ENCODE measurements at places on chromosomes 2 and 18.

GRCh38 chr2:233131936-233132720 is 72.0 kb downstream of the INPP5D start:
- no peak for DNase-seq

DNA sequence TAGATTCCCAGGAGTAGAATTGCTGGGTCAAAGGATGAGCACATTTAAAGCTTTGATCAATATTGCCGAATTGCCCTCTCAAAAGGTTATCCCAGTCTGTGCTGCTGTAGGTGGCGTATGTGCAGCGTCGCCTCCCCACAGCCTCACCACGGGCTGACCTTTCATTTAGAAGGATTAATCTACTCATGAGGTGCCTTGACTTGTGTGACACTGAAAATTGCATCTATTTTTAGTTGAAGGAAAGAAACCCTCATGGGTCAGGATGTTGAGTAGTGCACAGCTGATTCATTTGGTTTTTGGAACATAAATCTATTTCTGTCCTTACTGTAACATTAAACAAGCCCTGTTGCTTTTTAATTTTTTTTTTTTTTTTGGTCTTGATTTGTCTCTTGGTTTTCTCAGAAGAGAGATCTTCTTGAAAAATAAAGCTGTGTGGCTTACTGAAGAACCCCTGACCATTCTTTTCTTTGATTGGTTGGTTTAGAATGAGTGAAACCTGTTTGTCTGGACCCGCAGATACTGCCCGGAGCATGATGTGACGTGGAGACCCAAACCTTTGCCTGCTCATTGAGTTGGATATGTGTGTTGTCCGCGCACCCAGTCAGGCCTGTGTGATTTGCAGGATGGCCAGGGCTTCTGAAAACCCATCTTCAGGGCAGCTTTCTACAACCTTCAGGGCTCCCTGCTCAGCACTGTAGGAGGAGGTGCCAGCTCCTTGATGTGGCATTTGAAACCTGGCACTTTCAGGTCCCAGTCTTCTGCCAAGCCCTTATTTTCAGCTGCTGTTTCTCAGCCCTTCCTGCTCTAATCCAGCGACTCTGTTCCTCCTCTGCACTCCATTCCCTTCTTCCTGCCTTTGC is 61.0 kb downstream of the LPIN1 start:
- DNase-seq = no peak

DNA sequence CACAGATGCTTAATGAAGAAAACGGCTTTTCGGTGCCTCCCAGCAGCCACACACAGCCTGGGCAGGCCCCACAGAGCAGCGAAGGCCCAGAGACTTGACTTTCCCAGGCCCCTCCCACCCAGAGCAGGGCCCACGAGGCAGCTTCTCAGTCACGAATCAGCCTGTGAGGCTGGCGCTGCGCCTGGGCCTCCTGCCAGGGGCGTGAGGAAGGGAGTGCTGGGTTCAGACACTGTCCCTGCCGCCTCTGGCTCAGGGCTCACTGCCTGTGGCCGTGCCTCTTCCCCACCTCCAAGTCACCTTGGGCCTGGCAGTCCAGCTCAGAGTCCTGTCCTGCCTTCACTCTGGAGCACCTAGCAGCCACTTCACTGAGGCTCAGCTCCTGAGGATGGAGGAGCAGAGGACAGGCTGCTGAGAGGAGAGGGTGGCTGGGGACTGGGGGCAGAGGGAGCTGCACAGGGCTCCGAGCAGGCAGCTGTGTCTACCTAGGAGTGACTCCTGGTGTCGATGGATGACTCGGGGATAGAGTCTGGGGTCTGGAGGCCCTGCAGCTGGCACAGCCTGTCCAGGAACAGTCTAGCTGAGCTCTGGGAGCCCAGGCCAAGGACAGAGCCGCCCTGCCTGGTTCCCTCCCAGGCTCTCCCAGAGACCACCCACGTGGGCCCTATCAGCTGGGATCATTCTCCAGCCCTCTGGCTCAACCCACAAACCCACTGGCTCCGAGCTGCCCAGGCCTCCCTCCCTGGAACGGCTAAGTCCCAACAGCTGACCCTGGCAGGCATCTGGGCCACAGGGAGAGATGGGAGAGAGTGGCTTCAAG is 36.4 kb upstream of the FOSL2 start:
- peak; percentile 87 for DNase-seq

GRCh38 chr2:229749779-229750178 is 35.4 kb upstream of the DNER start:
- DNase-seq = peak; percentile 44

GRCh38 chr2:60853531-60853930 is 27.8 kb upstream of the REL start:
- peak; percentile 85 for DNase-seq

- peak; percentile 23 for DNase-seq
Observed at GRCh38 chr2:15748736-15749323, 157.2 kb downstream of the DDX1 start.

DNA sequence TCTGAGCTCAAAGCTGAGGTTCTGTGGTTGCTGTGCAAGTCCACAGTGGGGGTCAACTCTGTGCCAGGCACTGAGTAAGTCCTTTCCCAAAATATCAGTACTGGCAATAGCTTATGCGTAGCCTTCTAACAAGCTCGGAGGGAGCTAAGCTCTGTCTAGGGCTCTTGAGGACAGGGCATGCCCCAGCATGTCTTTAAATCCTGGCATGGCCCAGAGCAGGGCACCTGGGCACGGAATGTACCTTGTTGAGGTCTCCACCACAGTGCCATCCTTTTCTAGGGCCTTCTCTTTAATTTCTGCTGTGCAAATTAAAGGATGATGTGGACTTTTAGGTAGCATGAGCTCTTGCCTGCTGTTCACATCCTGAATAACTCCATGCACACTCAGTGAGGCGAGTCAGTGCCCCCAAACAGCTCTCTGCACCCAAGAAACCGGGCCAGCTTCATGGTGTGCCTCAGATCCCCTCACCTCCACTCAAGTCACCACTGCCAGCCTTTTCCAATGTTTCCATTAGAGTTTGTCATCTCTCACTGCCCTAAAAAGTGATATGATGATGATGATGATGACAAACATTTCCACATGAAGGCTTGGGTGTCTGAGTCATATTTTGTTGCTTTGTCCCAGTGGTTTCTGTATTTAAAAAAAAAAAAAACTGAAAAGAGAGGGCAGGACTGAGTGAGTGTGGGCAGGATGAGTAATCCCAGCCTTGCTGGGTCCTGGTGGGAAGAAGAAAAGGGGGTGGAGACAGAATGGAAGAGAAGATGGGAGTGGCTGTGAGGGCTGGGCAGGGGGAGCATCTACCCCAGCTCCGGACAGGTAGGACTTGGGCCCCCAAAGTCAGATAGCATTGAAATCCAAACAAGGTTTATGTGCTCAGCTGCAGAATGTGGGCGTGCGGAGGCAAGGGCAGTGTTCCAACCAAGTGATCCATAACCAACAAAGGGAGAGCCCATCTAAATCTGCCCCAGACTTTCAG is 78.9 kb downstream of the ZBTB7C start:
- DNase-seq = peak; percentile 84

- no peak for DNase-seq
Observed at GRCh38 chr18:70452501-70452900, 163.7 kb downstream of the SOCS6 start.

- DNase-seq = no peak
Observed at GRCh38 chr2:237453671-237454070, 33.4 kb upstream of the MLPH start.

DNA sequence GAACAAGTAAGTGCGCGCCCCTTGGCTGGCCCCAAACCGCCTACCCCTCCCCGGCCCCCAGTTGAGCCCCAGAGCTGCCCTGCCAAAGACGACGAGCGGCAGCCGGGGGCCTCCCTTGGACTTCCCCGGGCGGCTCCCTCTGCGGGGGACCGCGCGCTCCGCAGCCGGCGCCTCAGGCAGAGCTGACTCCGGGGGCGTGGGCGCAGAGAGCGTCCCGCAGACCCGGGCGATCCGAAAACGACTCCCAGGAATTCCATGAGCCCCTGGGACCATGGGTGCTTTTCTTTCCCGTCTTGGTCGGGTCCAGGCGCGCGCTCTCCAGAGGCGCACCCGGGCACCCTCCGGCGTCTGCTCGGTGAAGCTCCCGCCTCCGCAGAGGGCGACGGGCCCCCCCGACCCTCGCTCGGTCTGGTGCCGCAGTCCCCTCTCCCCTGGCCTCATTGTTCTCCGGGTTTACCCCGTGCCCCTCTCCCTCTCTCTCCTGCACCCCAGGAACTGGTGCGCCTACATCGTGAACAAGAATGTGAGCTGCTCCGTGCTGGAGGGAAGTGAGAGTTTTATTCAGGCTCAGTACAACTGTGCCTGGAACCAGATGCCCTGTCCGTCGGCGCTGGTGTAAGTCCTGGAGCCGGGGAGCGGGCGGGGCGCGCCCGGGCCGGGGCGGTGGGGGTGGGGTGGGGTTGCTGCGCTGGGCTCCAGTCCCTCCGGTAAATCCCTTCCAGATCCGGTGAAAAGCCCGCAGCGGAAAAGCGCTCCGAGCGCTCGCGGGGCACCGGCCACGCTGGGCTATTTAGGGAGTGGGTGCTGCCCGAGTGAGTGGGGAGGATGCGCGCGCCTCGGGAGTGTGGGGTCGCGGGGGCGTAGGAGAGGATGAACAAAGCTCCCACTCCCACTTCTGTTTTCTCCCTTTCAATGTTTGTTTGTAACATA is 776 bp downstream of the EMILIN2 start:
- peak; percentile 74 for DNase-seq

- no peak for DNase-seq
Observed at GRCh38 chr2:53476834-53477233, 290.8 kb upstream of the CHAC2 start.

GRCh38 chr18:45920367-45920766 is 46.8 kb downstream of the EPG5 start:
- peak; percentile 61 for DNase-seq

All from suppressor macrophage (primary cell).